ENCODE measurements at places on chromosomes 3 and 15. TPM values are rescaled to one million over a fixed set of nuclear protein-coding genes. Genes with fewer than 3 reads are reported as not detected.
A peak's percentile ranks its signal among the peaks of the same experiment; 100 is the strongest.

Gene MNS1
- total RNA-seq, result 0.78 TPM

Gene EXD1
- not detected for total RNA-seq

Gene CHCHD4
- 20.2 TPM for total RNA-seq

Gene PP2D1
- not detected for total RNA-seq

Gene FOXB1
- total RNA-seq, result not detected

Gene RASGRF1
- total RNA-seq, result 0.40 TPM

Gene ZBTB20
- total RNA-seq, result 148 TPM

Gene NPAP1
- total RNA-seq, result 1.8 TPM

Gene SRGAP3
- 21.8 TPM for total RNA-seq

Gene TP63
- total RNA-seq, result not detected

Gene CRYGS
- 3.0 TPM for total RNA-seq

Gene SERINC4
- not detected for total RNA-seq

Gene SLC28A2
- not detected for total RNA-seq

Gene C3orf38
- total RNA-seq, result 30.2 TPM

Gene CAND2
- 11.6 TPM for total RNA-seq

Gene OR5H14
- not detected for total RNA-seq

GRCh38 chr3:155560135-155560534 is 184.7 kb downstream of the PLCH1 start:
- no peaks in the 10 kb centered on the region for H3K4me1 ChIP-seq
- H3K27me3 ChIP-seq, result no peaks in the 10 kb centered on the region
- H3K36me3 ChIP-seq, result no peaks in the 10 kb centered on the region
- H3K4me3 ChIP-seq, result no peak overlapping the region

GRCh38 chr3:159839561-159840379 is 148.9 kb upstream of the IL12A start:
- H3K27ac ChIP-seq, result no peak within 1 kb of the TSS
- H3K27me3 ChIP-seq, result no peaks in the 10 kb centered on the region
- H3K4me1 ChIP-seq, result peaks cover 14% of the 10 kb centered on the region
- no peaks in the 10 kb centered on the region for H3K36me3 ChIP-seq
- DNase-seq, result peak; percentile 37

- H3K27ac ChIP-seq, result no peak overlapping the region
- no peaks in the 10 kb centered on the region for H3K4me1 ChIP-seq
- no peak overlapping the region for H3K4me3 ChIP-seq
- no peaks in the 10 kb centered on the region for H3K27me3 ChIP-seq
- no peaks in the 10 kb centered on the region for H3K36me3 ChIP-seq
Observed at GRCh38 chr3:84717894-84718293, 240.9 kb upstream of the CADM2 start.

GRCh38 chr3:25781145-25781757 is 2.0 kb downstream of the NGLY1 start:
- peaks cover 18% of the 10 kb centered on the region for H3K4me1 ChIP-seq
- no peaks in the 10 kb centered on the region for H3K27me3 ChIP-seq
- no peak overlapping the region for H3K4me3 ChIP-seq
- no peak overlapping the region for H3K27ac ChIP-seq
- DNase-seq, result no peak
- H3K36me3 ChIP-seq, result peaks cover 7% of the 10 kb centered on the region

GRCh38 chr3:183560607-183561006 is 5.1 kb upstream of the KLHL6 start:
- no peak overlapping the region for H3K27ac ChIP-seq
- H3K27me3 ChIP-seq, result no peaks in the 10 kb centered on the region
- no peak for DNase-seq
- H3K36me3 ChIP-seq, result no peaks in the 10 kb centered on the region
- H3K4me1 ChIP-seq, result no peaks in the 10 kb centered on the region
- H3K4me3 ChIP-seq, result no peak overlapping the region

- no peaks in the 10 kb centered on the region for H3K36me3 ChIP-seq
- no peak overlapping the region for H3K27ac ChIP-seq
- H3K4me1 ChIP-seq, result no peaks in the 10 kb centered on the region
- H3K4me3 ChIP-seq, result no peak overlapping the region
- no peaks in the 10 kb centered on the region for H3K27me3 ChIP-seq
Observed at GRCh38 chr3:100810671-100811070, 101.4 kb downstream of the TFG start.

- H3K27ac ChIP-seq, result no peak overlapping the region
- no peaks in the 10 kb centered on the region for H3K36me3 ChIP-seq
- no peak overlapping the region for H3K4me3 ChIP-seq
- H3K4me1 ChIP-seq, result no peaks in the 10 kb centered on the region
Observed at GRCh38 chr15:73841756-73842725, 31.3 kb upstream of the TBC1D21 start.

DNA sequence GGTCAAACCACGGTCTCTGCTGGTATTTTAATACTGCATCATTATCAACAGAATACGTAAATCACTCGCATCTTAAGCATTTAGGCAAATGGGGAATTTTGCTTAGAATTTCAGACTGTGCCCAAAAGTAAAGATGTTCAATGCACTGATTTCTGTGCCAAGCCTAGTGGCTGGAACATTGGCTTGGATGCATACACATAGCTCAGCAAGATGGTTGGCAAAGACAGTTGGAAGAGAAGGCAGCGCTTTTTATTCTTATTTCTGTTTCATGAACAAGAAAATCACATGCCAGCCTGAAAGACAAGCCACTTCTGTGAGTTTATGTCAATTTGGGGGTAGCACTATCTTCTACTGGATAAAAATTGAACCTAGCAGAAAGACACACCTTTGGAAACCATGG is 15.1 kb downstream of the MECOM start:
- no peaks in the 10 kb centered on the region for H3K27me3 ChIP-seq
- no peaks in the 10 kb centered on the region for H3K4me1 ChIP-seq
- H3K4me3 ChIP-seq, result no peak overlapping the region

- no peak overlapping the region for H3K4me3 ChIP-seq
- H3K27ac ChIP-seq, result no peak overlapping the region
- no peaks in the 10 kb centered on the region for H3K36me3 ChIP-seq
- H3K4me1 ChIP-seq, result no peaks in the 10 kb centered on the region
- H3K27me3 ChIP-seq, result no peaks in the 10 kb centered on the region
Observed at GRCh38 chr3:140290105-140290504, 355.1 kb downstream of the CLSTN2 start.

DNA sequence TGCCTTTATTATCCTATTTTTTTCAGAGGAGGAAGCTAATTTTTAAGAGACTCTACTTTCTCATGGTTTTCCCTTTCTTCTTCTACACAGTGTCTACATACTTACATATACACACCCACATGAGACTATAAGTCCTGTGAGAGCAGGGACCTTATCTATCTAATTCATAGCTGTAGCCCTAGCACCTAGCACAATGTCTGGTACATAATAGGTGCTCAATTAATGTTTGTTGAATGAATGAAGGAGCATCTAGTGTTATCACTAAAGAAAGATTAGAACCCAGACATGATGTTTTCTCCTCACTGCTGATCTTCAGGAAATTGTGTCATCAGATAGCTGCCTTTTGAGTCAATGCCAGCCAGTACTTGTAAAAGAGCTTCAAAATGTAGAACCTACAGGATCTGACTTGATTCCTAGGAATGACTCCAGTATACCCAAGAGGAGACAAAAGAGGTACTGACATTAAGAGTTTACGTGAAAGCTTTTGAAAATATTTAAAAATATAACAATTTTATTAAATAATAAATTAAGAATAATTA is 2.5 kb downstream of the SCG5 start:
- no peaks in the 10 kb centered on the region for H3K27me3 ChIP-seq
- no peak overlapping the region for H3K4me3 ChIP-seq
- no peaks in the 10 kb centered on the region for H3K36me3 ChIP-seq

- no peak overlapping the region for H3K27ac ChIP-seq
- no peaks in the 10 kb centered on the region for H3K36me3 ChIP-seq
Observed at GRCh38 chr3:64405211-64405835, 180.1 kb upstream of the PRICKLE2 start.

- no peak for DNase-seq
- H3K27me3 ChIP-seq, result no peaks in the 10 kb centered on the region
- H3K36me3 ChIP-seq, result no peaks in the 10 kb centered on the region
- no peak overlapping the region for H3K4me3 ChIP-seq
- no peaks in the 10 kb centered on the region for H3K4me1 ChIP-seq
Observed at GRCh38 chr3:175432376-175433025, 573.4 kb downstream of the NAALADL2 start.

- no peaks in the 10 kb centered on the region for H3K36me3 ChIP-seq
- H3K27ac ChIP-seq, result no peak overlapping the region
- no peak overlapping the region for H3K4me3 ChIP-seq
- no peaks in the 10 kb centered on the region for H3K27me3 ChIP-seq
- DNase-seq, result no peak
Observed at GRCh38 chr3:95354489-95354888, 1291.6 kb downstream of the NSUN3 start.

- DNase-seq, result no peak
- H3K4me1 ChIP-seq, result no peaks in the 10 kb centered on the region
- no peak overlapping the region for H3K27ac ChIP-seq
- no peaks in the 10 kb centered on the region for H3K36me3 ChIP-seq
Observed at GRCh38 chr3:172402892-172403643, 45.2 kb downstream of the GHSR start.

DNA sequence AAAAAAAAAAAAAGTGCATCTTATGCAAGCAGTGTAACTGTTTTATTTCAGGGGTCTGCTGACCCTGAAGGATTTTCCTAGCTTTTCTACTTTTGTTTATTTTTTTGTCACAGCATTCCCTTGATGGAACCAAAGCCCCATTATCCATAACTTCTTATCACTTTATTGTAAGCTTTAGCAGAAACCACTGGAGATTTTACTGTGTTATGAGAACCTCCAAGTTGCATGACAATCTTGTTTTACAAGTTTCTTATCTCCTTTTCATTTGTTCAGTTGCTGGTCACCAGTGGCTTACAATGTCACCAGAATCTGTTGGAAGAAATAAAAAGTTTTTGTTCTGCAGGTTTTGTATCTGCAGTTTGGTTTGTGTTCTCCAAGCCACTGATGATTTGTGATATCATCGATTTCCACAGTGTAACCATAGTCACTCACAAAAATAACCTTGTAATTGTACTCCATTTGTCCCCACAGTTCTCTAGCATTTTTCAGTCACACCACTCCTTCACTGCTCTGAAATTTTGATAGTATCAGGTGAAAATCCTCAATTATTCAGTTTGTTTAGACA is 660.0 kb downstream of the RBMS3 start:
- H3K4me3 ChIP-seq, result no peak overlapping the region
- H3K27ac ChIP-seq, result no peak overlapping the region
- H3K36me3 ChIP-seq, result no peaks in the 10 kb centered on the region

DNA sequence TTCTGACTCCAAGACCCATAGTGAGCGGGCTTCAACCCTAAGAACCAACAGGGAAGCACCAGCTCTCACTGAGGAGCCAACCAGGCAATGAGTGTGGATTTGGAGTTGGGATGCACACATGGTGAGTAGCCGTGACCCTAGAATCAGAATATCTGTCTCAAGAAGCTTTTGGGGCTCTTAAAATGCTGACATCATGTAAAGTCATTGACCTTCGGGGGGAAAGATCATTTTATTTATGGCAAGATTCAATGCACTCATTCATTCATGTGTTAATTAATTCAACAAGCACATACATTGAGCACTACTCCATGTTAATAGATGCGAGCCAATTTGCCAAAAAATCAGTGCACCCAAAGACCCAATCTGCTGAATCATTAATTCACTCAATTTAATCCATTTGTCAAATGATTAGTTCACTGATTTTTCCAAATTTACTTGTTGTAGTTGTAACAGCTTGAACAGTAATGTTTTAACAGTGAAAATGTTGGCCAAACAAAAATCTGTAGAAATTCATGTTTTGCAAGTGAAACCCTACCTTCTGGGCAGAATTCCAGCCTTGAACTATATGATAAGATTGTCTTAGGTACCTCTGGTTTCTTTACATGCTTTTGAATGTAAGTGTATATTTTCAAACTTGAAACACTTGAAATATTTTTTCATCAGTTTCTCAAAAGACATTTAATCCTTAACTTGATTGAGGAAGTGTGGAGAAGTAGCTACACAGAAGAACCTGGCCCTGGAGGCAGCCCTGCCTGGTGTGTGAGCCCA is 29.8 kb upstream of the LACTB start:
- H3K27me3 ChIP-seq, result no peaks in the 10 kb centered on the region
- no peak for DNase-seq
- H3K27ac ChIP-seq, result no peak overlapping the region
- no peaks in the 10 kb centered on the region for H3K36me3 ChIP-seq

DNA sequence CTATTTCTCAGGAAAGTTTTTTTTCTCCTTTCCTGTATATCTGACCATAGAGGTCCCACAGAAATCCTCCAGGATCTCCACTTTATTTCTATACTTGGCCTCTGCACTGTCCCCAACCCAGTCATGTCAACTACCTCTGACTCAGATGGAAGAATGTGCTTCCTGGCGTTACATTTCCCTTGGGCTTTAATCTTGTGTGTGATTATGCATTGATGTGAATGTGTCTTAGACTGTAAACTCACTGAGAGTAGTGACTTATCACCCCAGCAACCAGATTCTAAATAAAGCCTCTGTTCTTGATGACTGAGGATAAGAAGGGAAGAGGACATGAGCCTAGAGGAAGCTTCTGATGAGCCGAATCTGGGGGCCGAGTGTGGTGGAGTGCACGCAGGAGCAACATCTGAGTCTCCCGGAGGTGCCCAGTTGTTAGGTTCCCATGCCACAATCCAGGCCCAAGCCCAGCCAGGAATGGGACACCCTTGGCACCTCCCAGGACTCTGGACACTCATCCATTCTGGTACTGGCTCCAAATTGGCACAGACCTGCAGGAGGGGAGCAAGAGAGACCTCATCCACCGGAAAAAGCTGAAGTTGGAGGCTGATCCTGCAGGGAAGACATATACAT is 32.1 kb upstream of the HEG1 start:
- H3K27ac ChIP-seq, result no peak overlapping the region
- peaks cover 12% of the 10 kb centered on the region for H3K4me1 ChIP-seq
- H3K27me3 ChIP-seq, result no peaks in the 10 kb centered on the region

DNA sequence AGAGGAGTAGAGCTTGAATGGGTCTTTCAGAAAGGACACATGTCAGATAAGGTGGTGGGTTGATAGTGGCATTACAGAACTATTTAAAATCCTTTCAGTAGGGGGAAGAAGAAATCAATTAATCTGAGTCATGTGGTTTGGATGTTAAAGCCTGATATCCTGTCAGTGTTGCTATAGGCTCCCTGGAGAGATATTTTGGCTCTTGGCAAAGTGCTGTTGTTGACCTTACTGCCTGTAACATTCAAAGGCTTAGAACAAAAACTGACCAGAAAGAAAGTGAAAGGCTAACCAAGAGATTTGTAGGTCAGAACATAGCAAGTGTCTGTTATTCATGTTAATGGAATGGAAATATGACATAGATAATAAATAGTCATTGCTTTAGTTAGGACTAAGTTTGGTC is 552.9 kb downstream of the DIPK2A start:
- H3K4me1 ChIP-seq, result no peaks in the 10 kb centered on the region
- DNase-seq, result no peak
- no peak overlapping the region for H3K27ac ChIP-seq

DNA sequence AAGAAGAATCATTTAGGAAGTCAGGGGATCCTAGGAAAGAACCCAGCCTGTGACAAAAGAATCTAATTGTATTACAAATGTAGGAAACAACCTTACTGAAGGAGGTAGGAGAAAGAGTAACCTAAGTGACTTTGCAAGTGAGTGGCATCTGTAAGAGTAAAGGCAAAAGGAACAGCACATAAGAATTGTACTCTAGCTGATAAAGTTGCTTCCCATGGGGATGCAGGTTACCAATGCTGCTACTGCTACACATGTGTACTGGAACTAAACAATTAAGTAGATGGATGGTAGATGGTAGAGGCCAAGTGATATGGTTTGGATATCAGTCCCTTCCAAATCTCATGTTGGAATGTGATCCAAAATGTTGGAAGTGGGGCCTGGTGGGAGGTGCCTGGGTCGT is 60.8 kb downstream of the OSBPL10 start:
- no peak overlapping the region for H3K27ac ChIP-seq
- H3K36me3 ChIP-seq, result no peaks in the 10 kb centered on the region
- H3K4me3 ChIP-seq, result no peak overlapping the region
- H3K27me3 ChIP-seq, result no peaks in the 10 kb centered on the region
- H3K4me1 ChIP-seq, result peaks cover 24% of the 10 kb centered on the region

Data from thyroid gland (tissue), 4 donors.